ENCODE measurements at places on chromosomes 2 and 18.

GRCh38 chr18:80194874-80195570 is 52.3 kb downstream of the PARD6G start:
- DNase-seq = no peak

DNA sequence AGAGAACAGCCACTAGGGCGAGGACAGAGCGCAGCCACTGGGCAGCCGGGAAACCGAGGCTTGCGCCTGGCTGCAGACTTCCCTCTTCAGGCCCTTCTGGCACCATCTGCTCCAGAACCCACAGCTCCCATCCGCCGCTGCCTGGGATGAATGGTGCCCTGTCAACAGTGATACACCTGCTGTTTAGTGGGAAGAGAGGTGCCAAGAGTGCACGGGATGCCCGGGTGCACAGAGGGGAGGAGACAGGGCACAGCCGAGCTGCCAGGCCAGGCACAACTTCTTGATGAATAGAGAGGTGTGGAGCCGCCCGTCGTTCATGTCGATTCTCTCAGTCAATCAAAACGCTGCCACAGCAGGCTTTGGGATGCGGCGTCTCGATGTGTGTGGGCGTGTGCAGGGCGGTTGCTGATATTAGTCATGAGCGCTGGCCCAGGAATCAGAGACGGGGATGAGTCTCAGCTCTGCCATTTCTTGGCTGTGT is 39.5 kb downstream of the RRM2 start:
- peak; percentile 30 for DNase-seq

DNA sequence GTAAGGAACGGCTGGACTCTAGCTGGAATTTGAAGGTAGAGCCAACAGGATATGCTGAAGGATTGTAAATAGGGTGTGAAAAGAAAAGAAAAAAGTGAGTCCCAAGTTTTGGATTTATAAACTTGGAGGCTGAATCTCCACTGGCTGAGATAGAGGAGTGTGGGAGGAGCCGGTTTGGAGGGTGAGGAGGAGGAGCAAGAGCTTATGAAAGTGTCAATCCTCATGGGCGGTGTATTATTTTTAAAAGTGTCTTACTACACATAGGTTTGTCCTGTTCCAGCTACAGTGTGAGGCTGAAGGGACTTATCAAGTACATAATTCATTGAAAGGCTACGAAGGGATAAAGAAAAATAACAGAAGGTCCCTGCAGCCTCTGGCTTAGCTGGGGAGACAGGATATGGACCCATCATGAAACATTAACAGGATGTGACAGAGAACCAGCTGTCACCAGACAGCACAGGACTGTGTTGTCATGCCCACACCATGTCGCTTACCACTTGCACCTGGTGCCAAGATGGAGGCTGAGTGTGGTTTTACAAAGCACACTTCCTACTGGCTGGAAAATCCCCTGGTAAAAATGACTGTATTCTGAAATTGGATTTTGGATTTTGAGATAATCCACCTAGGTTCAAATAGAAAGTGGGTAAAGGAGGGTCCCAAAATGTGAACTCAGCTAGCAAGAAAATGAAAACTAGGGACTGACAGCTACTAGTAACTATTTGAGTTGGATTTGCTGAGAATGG is 2.5 kb upstream of the MREG start:
- peak; percentile 42 for DNase-seq

- DNase-seq = no peak
Measured at GRCh38 chr18:32583431-32583830, 112.7 kb upstream of the GAREM1 start.

GRCh38 chr18:78722929-78723710 is 256.5 kb upstream of the SALL3 start:
- DNase-seq = no peak

DNA sequence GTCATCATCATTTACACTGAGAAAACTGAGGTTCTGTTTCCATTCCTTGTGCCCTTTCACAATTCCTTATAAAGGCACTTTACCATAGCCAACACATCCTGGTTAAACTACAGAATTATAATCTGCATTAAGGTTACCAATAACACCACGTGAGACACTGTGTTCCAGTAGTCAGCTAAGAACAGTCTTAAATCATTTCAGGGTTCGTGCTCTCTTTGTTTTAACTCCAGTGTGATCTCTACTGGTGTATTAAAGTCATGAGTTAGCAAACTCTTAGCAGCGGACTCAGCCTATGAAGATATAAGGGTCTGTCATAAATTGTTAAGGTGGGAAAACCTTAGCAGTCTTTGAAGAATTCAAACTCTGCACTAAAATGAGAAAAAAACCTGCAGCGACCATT is 53.0 kb downstream of the TCF4 start:
- DNase-seq = no peak

GRCh38 chr2:177673602-177674595 is 281.3 kb downstream of the AGPS start:
- DNase-seq = no peak

DNA sequence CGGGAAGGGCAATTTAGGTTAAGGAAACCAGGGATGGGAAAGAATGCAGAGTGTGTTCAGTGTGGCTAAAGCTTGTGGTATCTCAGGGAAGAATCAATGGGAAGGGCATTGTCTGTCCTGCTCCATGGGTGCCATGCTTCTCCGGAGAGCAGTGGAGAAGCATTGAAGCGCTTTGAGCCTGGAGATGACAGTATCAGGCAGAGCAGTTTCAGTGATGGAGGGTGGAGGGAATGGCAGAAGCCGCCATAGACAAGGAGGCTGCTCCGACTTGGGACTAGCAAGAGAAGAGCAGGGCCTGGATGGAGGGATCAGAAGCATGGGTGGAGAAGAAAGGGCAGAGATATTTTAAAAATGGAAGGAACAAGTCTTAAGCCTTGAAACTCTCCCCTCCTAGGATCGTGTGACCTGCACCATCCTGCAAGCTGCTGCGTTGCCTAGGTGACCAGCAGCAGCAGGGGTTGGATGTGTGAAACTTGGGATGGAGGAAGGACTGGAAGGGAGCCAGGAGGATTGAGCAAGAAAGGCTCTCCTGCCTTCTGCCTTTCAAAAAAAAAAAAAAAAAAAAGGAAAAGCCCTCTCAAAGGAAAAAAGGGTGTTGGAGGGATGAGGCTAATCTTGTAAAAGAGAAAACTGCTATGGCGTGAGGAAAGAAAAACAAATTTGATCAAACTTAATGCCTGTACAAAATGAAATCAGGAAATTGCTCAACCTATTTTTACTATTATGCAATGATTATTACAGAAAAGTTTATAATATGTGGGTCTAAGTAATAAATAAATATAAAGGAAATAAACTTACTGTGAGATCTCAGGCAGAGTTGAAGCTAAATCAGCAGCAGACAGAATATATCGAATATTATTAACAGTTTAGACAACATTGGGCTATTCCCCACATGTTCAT is 493.8 kb upstream of the NRP2 start:
- DNase-seq = no peak

- DNase-seq = no peak
Measured at GRCh38 chr2:176427549-176427948, 158.3 kb downstream of the MTX2 start.

DNA sequence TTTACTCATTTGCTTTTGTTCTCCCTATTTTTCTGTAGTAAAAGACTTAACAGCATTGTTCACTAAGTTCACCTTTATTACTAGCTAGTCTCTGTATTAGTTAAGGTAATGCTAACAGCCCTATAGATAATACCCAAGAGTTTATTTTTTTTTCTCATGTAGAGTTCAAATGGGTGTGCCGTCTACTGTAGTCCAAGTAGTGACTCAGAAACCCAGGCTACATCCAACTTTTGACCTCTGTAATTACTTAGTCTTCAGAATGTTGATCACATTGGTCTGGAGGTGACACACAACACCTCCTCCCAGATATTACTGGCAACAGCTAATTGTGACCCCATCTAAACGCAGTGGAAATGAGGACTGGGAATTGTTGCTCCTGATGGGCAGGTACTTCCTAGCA is 7.7 kb downstream of the COQ10B start:
- DNase-seq = no peak

DNA sequence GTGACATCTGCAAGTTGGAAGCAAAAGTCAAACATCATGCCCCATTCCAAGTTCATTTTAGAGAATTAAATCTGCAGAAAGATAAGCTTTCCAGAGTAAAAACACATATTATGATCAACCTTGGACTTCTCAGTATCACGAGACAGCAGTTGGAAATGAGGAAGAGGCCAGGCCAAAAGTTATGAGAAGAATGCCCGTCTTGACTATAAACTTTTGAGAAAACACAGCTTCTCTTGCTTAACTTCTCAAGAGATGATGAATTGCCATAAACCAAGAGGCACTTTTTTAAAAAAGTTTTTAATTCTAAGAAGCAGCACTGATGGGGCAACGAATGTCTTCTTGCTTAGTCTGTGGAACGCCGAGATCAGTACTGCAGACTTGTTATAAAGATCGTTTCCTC is 52.6 kb upstream of the NFU1 start:
- no peak for DNase-seq

DNA sequence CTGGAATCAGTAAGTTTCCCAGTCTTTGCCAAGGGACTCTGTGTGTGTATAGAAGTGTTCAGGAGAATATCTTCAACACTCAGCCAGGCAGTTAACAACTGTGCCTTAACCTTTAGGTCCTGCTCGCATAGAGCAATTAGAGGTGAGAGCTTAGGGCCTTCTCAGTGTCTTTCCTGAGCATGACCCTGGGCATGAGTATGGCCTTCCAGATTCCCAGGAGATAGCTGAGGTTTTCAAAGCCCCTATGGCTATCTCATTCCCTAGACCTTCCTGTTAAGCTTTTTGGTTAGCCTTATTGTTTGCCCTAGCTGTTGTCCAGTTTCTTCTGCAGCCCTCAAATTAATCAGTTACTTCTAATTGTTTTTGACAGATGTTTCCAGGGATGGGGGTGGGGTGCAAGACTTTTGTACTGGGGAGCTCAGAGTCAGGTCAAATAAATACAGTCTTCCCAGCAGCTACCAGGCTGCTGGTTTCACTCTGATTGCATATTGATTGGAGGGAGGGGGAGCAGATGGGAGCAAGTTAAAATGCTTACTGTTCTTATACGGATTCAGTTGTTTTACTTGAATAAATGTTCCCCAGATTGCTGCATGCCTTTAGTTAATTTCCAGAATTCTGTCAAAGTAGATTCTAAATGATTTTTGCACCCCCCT is 23.1 kb downstream of the PDK1 start:
- DNase-seq = no peak

- peak; percentile 29 for DNase-seq
Measured at GRCh38 chr2:65320042-65320725, 92.6 kb downstream of the ACTR2 start.

DNA sequence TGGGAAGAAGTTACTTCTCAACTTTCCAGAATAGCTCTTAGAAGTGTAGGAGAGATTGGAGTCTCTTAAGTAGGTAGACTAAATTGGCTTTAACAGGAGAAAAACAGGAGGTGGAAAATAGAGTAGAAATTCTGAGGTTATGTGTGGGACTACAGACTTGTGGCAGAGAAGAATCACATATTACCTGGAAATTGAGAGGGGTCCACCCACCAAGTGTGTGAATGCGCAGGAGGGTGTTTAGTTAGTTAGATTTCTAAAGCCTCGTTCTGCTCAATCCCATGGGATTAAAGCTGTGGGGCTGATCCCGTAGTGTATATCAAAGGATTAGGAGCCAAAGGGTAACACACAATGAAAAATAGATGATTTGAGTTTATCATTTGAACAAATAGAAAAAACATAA is 319.1 kb downstream of the TRIB2 start:
- no peak for DNase-seq

GRCh38 chr2:61906186-61906470 is 654 bp downstream of the COMMD1 start:
- DNase-seq = no peak

DNA sequence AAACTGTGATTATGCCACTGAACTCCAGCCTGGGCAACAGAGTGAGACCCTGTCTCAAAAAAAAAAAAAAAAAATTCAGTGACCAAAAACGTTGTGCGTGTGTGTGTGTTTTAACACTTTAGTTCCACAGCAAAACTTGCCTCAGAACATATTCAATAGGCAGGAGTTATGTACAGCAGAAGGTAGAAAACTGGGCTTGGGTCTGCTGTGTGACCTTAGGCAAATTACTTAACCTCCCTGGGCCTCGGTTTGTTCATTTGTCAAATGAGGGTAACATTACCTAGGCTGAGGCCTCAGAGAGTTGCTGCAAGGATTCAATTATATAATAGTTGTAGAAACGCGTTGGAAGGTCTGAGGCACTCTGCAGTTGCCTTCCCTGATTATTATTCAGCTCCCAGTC is 10.3 kb upstream of the SCG2 start:
- no peak for DNase-seq

DNA sequence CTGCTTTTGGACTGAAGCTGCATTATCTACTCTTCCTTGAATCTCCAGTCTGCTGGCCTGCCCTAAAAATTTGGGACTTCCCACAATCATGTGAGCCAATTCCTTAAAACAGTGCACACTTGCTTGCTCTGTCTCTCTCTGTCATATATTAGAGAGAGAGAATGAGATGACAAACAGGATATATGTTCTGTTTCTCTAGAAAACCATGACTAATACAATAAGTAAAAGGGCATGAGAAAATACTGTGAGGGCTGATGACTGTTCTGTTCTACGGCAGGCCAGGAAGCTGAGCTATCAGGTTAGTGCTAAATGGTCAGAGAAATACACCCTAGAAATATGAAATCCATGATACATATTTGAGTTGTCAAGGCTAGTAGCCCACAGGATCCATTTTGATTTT is 1896.8 kb upstream of the CELF4 start:
- no peak for DNase-seq

DNA sequence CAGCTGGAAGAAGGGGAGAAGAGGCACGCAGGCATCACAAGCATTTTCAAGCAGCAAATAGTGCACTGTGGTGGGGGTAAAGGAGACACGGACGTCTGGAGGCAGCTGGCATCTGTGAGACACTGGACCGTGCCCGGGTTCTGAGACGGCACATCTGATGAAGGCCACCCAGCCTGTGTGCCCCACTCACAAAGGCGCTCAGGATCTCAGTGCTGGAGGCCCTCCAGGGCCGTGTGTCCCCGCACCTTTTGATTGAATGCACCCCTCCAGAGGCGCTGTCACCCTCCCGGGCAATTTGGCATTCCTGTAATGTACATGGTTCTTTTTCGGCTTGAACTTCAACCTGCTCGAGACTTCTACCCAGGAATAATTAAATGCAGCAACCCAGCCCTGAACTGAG is 101.5 kb upstream of the ODC1 start:
- no peak for DNase-seq

DNA sequence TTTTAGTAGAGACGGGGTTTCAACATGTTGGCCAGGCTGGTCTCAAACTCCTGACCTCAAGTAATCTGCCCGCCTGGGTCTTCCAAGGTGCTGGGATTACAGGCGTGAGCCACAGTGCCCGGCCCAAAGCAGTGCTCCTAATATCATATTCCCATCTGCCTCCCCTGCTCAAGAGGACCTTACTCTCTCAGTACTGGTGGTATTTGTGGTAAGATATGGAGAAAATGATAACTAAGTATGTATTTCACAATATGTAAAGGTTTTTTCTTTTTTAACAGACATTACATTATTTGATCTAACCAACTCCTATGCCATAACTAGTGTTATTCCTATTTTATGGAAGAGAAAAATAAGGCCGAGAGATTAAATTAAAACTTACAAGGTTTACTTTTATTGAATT is 201.0 kb downstream of the CAMKMT start:
- DNase-seq = no peak

Data from activated naive CD4-positive, alpha-beta T cell treated with Interleukin-2 at 50 U/mL for 16 hours (primary cell).